ENCODE measurements at places on chromosomes 4 and X. TPM values are rescaled to one million over a fixed set of nuclear protein-coding genes. Genes with fewer than 3 reads are reported as not detected.

Gene TEX13B
- polyA plus RNA-seq = not detected

Gene SNX12
- polyA plus RNA-seq = 52.9 TPM

Gene CXXC4
- polyA plus RNA-seq = 16.6 TPM

Gene DRD5
- 0.16 TPM for polyA plus RNA-seq

Gene GYG2
- 13.2 TPM for polyA plus RNA-seq

Gene DCHS2
- 1.2 TPM for polyA plus RNA-seq

Gene SRPX2
- 6.1 TPM for polyA plus RNA-seq

Gene CXCL8
- 0.78 TPM for polyA plus RNA-seq

Gene GSX2
- not detected for polyA plus RNA-seq

Gene CHRNA9
- 0.07 TPM for polyA plus RNA-seq

Gene PSAPL1
- 0.49 TPM for polyA plus RNA-seq

Gene SLC25A6
- polyA plus RNA-seq = 611 TPM

Gene MAGEA4
- polyA plus RNA-seq = not detected

Gene MAGEB3
- polyA plus RNA-seq = not detected

Gene PRR32
- 0.18 TPM for polyA plus RNA-seq

Gene SPANXB1
- polyA plus RNA-seq = 0.90 TPM

Gene SOD3
- 5.3 TPM for polyA plus RNA-seq

Gene NLGN4X
- 7.2 TPM for polyA plus RNA-seq

Gene TIMM8A
- polyA plus RNA-seq = 21.5 TPM

Gene MAGEA2B
- polyA plus RNA-seq = not detected

Gene MAOA
- 94.7 TPM for polyA plus RNA-seq

Gene PAGE1
- polyA plus RNA-seq = not detected

Gene FGB
- polyA plus RNA-seq = 213 TPM

Gene PCDH7
- 9.3 TPM for polyA plus RNA-seq

Gene TEC
- 4.6 TPM for polyA plus RNA-seq

Gene VCX3A
- polyA plus RNA-seq = 0.10 TPM

Gene PASD1
- not detected for polyA plus RNA-seq

Gene PLAC1
- 0.04 TPM for polyA plus RNA-seq

Gene GPM6B
- 11.5 TPM for polyA plus RNA-seq

Gene TSPAN6
- polyA plus RNA-seq = 115 TPM

Data from large intestine (tissue), 12 donors.